Hematopoietic multipotent progenitor cell (in vitro differentiated cells): ENCODE measurements at places on chromosomes 11 and 22.

- no peak for DNase-seq
Observed at GRCh38 chr22:49087716-49088601, 739.7 kb downstream of the BRD1 start.

GRCh38 chr11:120305286-120305685 is 19.8 kb upstream of the TLCD5 start:
- no peak for DNase-seq

DNA sequence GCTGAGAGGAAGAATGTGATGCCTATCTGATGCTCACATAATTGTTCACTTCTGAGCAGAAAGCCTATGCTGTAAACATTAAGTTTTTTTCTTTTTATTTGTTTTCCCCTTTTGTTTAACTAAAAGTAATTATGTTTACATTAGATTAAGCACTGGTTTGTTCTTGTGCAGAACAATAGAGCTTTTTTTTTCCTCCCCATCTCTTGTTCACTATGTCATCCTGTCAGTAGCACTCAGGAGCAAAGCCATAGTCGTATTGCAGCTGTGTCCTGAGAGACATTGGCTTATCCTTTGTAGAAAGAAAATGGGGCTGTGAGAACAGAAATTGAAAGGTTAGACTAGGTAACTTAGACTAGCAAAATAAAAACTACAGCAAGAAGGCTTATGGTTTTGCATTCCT is 301.8 kb upstream of the RAG2 start:
- DNase-seq = no peak

DNA sequence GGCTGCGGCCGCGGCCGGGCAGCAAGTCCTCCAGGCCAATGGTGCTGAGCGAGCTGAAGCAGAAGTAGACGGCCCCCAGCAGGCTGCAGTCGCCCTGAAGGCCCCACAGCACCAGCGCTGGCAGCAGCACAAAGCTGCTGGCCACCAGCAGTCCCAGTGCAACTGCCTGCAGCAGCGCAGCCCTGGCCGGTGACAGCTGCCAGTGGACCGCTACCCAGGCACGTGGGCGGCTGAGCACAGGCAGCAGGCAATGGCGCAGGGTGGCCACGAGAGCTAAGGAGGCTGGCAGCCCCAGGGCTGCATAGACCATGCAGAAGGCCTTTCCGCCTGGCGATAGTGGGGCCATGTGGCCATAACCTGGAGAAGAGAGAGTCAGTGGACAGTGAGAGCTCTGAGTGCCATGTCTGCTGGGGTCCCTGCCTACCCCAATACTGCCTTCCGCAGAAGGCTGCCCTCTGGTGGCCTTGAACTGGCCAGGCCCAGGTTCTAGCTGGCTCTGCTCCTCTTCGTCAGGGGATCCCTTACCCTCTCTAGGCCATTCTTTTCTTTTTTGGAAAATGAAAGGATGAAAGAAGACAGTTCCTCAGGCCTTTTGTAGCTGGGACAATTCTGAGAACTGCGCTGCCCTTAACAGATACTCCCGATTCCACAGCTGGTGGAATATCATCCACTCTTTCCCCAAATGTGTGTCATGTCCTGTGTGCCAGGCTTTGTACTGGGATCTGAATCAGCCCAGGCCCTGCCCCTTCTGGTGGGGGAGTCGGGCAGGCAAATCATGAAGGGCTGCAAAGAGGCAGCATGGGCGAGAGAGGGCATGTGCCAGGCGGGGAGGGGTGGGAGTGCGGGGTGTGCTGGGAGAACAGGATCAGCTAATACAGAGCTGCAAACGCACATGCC is 1.8 kb downstream of the KCNK7 start:
- no peak for DNase-seq

DNA sequence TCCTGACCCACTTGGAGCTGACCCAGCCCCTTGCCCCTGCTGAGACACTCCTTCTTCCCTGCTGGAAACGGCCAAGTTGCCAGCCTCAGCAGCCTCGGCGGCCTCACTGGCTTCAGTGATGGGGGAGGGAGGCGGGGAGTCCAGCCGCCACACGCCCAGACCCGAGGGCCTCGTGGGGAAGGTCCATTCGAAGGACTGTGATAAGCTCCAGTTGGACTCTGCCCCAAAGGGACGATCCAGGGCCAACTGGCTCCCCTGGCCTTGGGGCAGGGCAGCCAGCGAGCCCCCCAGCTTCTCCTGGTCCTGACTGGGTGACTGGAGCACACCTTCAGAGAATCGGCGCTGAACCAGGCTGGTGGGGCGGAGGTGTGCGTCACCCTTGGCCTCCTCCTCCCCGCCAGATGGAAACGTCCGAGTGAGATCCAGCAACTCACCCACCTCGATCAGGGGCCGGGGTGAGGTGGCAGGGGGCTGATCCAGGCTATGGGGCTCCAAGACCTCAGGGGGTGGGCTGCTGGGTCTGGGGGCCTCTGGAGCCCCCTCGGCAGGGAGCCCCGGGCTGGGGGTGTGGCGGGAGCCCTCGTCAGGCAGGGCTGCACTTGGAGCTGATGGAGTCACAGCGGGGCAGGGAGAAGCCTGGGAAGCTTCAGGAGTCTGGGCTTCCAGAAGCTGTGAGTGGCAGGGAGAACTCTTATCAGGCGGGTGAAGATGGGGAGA is 11.5 kb downstream of the TNKS1BP1 start:
- no peak for DNase-seq

DNA sequence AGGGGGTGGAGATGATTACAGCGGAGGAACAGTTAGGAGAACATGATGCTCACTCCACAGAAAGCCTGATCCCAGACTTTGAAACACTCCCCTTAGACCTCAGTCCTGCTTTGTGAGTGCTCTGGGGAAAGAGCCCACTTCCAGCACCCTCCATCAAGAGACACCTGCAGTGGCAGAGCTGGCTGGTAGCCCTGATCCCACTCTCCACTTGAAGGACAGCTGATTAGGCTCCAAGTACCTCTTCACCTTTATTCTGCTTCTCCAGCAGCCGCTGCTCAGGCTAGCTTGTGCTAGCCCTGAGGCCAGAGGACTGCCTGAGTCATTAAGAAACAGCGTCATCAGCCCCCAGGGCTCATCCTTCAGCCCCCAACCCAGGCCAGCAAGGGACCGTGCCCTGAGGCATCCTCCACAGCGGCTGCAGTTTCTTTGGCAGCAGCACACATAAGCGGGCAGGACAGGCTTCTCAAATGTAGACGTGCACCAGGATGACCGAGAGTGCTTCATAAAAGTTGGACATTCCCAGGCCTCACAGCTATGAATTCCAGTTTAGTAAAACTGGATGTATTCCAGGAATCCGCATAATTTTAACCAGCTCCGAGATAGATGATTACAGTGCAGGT is 146.0 kb upstream of the TBCEL start:
- DNase-seq = no peak

GRCh38 chr11:20451568-20451967 is 64.1 kb downstream of the PRMT3 start:
- DNase-seq = no peak

DNA sequence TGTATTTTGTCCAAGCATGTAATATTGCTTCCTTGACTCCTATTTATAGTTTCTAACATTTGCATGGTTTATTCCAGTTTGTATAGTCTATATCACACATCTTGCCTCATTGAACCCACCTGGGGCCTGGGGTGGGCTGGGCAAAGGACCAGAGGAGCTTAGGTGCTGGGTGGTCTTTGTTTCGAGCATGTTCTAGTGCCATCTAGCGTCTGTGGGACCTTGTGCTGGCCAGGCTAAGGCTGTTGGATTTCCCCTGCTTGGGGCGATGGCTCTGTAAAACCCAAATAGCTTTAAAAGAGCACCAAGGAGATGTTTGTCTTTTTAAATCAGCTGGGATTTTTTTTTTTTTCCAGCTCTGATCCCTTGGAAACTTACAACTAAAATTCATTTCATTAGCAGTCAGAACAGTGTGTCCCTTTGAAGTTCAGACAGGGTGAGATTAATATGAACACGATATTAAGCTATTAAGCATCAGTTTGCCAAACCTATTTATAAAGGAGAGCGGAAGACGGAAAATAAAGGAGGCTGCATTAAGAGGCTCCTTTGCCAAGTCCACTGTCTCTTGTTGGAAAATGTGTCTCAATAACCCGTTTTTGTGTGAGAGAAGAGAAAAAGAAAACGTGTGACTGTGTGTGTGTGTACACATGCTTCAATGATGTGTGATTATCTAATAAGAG is 157.4 kb downstream of the COMMD9 start:
- DNase-seq = peak; percentile 56

- no peak for DNase-seq
Observed at GRCh38 chr22:35802885-35803284, 85.2 kb downstream of the APOL5 start.

DNA sequence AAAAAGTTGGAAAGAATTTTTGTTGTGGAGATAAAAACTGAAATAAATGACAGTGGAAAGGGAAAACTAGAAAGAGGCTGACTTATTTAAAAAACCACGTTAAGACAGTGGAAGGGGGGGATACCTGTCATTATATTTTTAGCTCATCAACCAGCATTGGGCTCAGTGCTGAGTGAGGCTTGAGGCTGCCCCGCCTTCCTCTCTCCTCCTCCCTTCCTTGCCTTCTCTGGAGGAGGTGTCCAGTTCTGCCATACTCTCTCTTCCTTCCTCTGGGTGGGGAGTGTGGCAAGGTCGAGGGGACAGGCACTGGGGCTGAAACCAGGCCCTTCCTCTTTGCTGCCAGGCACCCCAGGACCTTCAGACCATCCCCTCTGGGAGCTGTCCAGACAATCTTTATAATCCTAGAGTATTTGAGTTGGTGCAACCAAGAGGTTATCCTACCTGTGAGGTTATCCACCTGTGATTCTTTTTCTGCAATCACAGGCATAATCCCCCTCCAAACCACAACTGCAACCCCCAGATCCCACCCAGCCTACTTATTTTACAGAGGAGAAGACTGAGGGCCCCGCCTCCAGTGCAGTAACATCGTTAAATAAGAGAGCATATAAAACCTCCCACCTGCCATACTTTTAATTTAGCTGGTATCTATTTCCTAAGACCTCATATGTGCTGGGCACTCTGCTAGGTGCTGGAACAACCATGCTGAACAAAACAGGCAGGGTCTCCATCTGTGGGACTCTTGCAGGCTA is 578.5 kb downstream of the BUD13 start:
- no peak for DNase-seq

DNA sequence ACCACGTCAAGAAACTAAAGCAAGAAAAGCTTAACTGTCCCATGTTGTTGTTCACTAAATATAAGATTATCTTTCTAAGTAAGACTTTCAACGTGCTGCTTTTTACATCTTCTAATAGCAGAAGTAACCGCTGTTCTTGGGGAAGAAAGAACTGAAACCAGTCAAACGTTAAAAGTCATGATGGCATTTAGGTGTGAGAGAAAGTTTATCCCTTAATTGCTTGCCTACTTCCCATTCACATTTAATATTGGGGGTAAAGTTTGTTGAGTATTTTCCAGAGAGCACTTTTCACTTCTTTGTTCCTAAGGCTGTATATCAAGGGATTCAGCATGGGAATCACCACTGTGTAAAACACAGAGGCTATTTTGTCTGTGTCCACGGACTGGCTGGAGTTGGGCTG is 970 bp downstream of the OR5B21 start:
- no peak for DNase-seq

DNA sequence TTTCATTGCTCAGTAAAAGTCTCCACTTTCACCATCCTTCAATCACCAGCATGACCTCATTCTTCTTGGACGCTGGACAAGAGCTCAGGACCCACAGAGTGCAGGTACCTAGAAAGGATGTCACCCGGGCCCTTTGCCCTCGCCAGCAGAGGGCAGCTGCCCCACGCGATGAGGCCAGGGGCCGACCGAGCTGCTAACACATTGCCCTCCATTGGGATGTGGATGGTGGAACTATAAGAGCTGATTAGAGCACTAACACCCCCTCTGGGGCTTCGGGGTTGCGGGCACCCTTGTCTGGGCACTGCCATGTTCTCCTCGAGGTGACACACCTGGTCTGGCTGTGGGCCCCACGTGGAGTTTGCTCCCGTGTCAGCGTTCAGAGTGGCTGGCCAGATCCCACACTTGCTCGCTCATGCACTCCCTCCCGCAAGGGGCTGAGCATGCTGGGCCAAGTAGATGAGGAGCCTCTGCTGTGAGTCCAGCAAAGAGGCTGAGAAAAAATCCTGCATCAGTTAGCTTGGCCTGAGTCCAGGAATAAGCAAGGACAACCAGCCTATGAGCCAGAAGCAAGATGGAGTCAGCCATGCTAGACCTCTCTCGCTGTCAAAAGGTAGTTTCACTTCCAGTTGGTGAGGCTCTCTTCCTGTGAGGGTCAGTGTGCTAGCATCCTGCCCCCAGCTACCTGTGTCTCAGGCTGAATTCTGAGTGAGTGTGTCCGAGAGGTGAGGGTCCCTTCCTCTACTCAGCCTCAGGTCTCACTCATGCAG is 9.8 kb downstream of the KRTAP5-6 start:
- DNase-seq = no peak

DNA sequence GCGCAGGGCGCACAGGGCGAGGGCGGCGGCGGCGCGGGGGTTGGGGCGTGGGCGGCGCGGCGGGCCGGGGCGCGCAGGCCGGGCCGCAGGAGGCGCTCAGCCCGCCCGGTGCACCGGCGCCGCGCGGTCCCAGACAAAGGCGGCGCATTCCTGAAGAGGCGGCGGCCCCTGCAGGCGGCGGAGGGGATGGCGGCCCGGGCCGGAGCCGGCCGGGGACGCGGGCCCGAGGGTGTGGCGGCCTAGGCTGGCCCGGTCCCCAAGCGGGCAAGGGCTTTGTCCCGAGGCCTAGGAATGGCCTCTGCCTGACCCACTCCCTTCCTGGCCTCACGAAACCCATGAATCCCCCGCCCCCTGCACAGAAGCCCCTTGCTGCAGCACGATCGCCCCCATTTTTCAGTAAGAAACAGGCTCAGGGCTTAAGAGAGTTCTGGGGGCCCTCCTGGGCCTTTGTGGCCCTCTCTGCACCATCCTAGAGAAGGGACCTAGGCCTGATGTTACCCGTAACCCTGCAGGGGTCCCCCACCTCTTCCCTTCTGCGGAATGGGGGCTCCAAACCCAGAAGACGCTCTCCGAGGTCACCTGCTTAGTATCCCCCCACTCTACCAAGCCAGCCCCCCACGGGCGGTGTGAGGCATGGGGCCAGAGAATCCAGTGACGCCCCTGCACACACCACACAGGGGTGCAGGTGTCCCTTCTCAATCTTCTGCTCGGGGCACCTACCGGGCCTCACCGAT is at the start of gene RTN4R:
RTN4R (minus strand) TSS at position 40 of the 734 bp plus-strand sequence. CDS start 226 bp downstream, outside the sequence.
- peak; percentile 47 for DNase-seq

DNA sequence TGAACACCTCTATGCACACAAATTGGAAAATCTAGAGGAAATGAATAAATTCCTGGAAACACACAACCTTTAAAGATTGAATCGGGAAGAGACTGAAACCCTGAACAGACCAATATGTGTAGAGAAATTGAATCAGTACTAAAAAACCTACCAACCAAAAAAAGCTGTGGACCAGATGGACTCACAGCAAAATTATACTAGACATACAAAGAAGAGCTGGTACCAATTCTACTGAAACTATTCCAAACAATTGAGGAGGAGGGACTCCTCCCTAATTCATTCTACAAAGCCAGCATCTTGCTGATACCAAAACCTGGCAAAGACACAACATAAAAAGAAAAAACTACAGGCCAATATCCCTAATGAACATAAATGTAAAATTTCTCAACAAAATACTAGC is 54.4 kb upstream of the SEZ6L start:
- DNase-seq = no peak

DNA sequence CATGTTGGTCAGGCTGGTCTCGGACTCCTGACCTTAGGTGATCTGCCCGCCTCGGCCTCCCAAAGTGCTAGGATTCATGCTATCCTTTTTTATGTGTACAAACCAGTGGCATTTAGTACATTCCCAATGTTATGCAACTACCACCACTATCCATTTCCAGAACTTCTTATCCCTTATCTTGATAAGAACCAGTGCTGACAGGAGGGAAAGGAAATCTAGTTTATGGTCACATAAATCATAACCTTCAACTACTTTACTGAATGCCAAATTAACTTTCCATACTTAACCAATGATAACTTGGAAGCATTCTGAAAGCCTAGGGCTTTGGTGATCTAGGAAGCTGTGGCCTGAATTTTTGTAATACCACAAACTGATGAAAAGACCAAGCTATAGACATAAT is 170.4 kb downstream of the SWAP70 start:
- DNase-seq = no peak
